ENCODE measurements at places on chromosomes 7 and 10. TPM values are rescaled to one million over a fixed set of nuclear protein-coding genes. Genes with fewer than 3 reads are reported as not detected.

- peak; percentile 72 for DNase-seq
Observed at GRCh38 chr10:73159038-73159648, 8.7 kb downstream of the ECD start.

- no peak for DNase-seq
Observed at GRCh38 chr7:157018328-157018996, 8.0 kb upstream of the MNX1 start.

DNA sequence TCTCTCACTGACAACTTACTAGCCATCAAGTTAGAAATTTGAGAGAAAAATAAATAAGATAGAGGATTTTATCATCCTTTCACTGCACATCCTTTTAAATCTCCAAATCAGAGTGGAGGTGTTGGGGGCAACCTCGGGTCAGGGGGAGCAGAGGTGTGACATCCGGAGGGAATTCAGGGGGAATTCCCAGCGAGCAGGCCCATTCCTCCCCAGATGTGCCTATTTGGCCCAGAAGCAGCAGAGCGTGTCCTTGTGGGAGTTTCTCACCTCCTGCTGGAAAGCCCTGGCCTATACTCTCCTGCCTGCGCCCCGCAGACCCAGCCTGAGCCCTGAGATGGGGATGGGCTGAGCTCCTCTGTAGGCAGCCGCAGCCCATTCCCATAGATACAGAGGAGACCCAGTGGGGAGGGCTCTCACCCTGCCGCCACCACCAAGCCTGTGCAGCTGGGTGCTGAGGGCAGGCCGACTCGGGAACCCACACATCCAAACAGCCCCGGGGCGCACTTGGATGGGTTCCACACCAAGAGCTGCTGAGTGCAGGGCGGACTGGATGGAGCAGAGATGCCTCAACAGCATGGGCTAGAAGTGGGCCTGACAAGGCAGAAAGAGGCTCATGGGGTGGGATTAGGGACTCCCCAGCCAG lies 124.5 kb downstream of the CXCL12 start:
- no peak for DNase-seq

DNA sequence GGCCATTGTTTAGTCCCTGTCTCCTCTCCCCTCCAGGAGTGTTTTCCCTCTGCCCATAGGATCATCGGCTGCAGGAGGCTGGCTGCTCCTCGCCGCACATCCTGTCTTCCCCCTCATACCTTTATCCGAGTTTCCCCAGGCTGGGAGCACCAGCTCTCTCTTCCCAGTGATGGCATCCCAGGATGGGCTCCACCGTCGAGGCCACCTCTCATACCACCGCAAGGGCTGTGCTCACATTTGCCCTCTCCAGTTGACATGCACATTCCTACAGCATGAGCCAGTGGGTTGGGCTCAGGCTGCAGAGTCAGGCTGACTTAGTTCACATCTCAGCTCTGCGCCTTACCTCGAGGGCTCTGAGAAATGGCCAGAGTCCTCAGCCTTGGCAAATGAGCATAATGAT lies 12.1 kb downstream of the HKDC1 start:
- no peak for DNase-seq

Gene TFPI2
- 11.8 TPM for polyA plus RNA-seq

DNA sequence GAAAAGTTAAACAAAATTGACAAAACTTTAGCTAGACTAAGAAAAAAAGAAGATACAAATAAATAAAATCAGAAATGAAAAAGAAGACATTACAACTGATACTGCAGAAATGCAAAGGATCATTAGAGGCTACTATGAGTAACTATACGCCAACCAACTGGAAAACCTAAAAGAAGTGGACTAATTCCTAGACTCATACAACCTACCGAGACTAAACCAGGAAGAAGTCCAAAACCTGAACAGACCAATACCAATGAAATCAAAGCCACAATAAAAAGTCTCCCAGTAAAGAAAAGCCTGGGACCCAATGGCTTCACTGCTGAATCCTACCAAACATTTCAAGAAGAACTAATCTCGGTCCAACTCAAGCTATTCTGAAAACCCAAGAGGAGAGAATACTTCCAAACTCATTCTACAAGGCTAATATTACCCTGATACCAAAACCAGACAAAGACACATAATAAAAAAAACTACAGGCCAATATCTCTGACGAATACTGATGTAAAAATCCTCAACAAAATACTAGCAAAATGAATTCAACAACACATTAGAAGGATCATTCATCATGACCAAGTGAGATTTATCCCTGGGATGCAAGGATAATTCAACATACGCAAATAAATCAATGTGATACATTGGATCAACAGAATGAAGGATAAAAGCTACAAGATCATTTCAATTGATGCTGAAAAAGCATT lies 20.3 kb downstream of the ELAPOR2 start:
- DNase-seq: no peak

DNA sequence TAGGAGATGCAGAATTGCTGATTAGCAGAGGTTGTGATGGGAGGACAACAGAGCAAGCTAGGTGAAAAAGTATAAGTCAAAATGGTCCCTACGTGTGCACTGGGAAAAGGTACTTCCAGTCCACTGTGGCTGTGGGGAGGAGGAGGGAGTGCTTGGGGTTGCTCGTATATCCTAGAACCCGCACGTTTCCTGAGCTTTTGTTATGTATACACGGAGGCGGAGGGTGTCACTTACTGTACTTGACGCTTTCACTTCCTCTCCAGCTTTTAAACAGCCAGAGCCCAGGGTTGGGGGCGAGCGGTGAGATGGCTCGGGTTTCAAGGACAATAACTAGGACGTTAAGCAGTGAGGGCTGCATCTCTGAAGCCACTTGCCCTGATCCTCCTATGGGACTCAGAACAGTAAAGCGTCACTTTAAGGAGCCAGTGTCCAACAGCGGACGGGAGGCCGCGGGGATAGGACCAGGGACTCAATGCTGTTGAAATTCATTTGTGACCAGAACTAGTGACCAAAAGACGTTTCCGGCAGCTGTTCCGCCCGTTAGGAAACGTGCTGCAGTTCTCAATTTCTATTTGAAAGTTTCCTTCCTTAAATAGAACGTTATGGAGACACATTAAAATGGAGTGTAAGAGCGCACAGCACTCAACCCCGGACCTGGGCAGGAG lies 985 bp upstream of the ETV1 start:
- peak; percentile 95 for DNase-seq

Gene CCDC3
- polyA plus RNA-seq: 4.1 TPM

Gene COL26A1
- 0.31 TPM for polyA plus RNA-seq

Gene DTX2
- polyA plus RNA-seq: 39.5 TPM

GRCh38 chr7:143255564-143255963 lies 7.7 kb upstream of the GSTK1 start:
- DNase-seq: no peak

- DNase-seq: no peak
Observed at GRCh38 chr10:103917302-103918052, 507 bp downstream of the STN1 start.

DNA sequence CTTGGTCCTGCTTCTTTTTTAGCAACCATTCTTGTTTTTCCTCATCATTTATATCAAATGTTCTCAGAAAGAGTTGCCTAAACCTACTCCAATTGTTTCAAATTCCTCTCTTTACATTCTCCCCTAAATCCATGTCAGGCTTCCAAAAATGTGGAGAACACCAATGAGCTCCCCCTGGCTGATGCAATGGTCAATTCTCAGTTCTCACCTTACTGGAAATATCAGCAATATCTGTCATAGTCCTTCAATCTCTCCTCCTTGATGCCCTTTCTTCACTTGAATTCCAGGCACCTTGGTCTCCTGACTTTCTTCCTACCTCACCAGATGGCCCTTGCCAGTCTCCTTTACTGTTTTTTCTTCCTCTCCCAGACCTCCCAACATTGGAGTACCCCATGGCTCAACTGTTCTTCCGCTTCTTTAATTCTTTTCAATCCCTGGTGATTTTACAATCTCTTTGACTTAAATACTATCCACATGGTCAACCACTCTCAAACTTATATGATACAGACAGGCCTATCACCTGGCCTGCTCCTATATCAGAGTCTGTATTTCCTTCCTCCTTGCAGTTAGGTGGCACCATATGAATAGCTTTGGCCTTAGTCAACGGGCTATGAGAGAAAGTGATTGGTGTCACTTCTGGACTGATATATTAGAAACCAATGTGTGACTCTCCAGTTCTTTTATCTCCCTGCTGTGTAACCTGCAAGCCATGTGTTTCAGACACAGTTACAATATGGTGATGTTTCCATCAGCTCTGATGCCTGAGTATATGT lies 47.4 kb upstream of the CAV2 start:
- no peak for DNase-seq

Gene TMEM184A
- 6.8 TPM for polyA plus RNA-seq

DNA sequence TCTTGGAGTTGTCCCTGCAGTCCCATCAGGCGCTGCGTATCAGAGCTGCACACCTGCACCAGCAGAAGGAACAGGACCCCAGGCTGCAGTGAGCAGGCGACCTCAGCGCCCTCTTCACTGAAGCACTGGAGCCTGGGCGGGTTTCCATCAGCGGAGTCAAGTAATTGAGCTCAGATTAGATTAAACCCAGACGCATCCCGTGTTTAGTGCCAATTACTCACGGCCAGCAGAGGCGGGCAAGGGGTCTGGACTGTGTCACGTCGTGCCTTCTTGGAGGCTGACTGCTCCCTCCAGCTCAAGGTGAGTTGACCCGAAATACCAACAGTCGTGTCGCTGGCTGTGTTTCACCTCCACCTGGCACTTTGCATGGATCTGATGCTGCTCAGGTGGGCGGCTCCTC lies 123.6 kb downstream of the CXCL12 start:
- DNase-seq: no peak

- DNase-seq: no peak
Observed at GRCh38 chr7:116449441-116449840, 50.1 kb upstream of the CAV2 start.
